NCI-H2029 (cell line): ENCODE measurements at places on chromosomes 11 and 22.
A peak's percentile ranks its signal among the peaks of the same experiment; 100 is the strongest.

- no peak for DNase-seq
These were observed 941 bp downstream of the CLCF1 start for GRCh38 chr11:67372321-67372992.

- DNase-seq = no peak
These were observed 174.7 kb upstream of the CADM1 start for GRCh38 chr11:115678942-115679341.

DNA sequence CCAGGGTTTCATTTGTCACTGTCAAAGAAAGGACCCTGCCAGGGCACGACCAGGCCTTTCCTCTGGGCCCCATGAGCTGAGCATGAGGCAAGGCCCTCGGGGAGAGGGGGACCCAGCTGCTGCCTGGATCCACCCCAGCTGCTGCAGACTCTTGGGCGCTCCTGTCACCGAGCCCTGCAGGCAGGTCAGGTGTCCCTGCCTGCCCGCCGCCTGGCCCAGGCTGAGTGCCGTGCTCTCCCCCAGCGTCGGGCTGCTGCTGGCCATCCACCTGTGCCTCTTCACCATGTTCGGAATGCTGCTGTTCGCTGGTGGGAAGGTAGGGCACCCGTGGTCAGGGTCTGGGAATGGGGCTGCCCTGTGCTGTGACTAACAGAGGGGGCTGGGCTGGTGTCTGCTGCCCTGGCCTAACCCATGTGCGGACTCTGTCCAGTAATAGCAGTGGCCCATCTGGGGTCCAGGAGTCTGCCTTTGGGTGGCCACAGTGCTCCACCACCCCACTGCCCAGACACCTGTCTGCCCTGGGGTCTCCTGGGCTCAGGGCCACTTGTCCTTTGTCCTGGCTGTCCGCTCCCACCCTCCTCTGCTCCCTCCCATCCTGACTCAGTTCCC, 15.0 kb downstream of the TPCN2 start:
- no peak for DNase-seq

- DNase-seq = no peak
These were observed 102.7 kb downstream of the PHF21B start for GRCh38 chr22:44906999-44907644.

- no peak for DNase-seq
These were observed 104.6 kb upstream of the FGF3 start for GRCh38 chr11:69923641-69924307.

GRCh38 chr11:35432464-35432863, 13.1 kb upstream of the SLC1A2 start:
- DNase-seq = no peak

DNA sequence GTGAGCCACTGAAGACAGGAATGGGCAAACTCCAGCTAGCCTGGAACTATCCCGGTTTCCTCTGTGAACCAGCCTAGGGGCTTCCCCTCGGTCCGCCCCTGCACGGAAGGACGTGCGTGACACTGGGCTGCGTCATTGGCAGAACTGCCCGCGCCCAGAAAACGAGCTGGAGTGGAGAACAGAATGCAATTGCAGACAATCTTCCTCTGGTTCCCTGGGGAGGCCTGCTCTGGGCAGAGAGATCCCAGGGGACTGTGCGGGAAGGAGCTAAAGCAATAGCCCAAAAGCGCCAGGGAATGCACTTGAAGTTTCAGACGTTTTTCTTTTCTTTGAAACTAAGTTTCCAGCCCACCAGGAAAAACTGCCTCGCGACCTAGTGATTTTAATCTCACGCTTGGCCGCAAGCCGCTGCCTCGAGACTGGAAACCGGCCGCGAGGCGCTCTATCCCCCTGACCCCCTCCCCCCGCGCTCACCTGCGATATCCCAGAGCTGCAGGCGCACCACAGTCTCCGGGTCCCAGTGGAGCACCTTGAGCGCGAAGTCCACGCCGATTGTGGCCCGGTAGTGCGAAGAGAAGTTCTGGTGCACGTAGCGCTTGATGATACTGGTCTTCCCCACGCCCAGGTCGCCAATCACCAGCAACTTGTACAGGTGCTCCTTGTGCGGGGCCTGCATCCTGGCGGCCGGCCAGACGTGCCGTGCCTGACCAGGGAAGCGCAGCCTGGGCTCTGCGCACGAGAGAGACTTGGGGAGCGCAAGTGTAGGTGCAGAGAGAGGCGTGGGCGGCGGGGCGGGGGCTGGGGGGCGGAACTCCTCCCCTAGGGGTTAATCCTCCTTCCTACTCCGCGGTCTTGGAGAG, at the start of gene RAB38:
TSS of gene RAB38 (minus strand) at position 735 of the 860 bp plus-strand sequence. CDS start at position 676, 59 bp downstream.
- peak; percentile 27 for DNase-seq

- DNase-seq = peak; percentile 35
These were observed 51.8 kb downstream of the CD6 start for GRCh38 chr11:61023086-61023965.
